ENCODE measurements at places on chromosomes 7 and 10.

DNA sequence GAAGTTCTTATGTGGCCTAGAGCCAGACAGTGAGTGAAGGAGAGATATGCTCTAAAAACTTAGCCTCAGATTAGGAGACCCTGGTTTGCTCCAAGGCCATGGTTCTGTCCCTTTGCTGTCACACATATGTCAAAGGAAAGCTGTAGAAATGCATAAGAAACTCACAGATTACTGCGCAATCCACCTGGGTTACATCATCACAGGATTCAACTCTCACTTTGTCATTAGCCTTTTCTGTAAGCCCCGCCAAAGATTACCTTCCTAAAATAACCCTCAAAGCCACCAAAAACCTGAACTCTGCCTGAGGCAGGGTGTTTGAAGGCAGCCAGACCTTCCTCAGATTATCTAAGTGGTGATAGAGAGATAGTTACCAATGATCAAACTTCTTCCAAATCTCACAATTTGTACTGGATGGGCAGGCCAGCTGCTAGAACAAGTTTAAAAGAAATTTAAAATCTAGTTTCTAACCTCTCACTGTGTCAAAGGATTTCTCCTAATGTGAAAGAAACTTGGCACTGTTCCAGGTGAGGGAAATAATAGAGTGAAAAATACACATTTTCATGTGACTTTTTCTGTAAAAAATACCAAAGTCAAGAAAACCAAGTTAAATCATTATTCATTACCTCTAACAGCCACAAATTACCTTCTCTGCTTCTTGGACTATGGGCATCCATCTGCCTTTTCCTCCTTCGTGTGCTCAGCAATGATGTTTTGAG, 567.2 kb downstream of the SUGCT start:
- DNase-seq: no peak

GRCh38 chr10:103791858-103792257, 63.5 kb downstream of the SH3PXD2A start:
- DNase-seq: no peak

GRCh38 chr10:34814913-34815184, 247 bp downstream of the PARD3 start:
- no peak for DNase-seq

DNA sequence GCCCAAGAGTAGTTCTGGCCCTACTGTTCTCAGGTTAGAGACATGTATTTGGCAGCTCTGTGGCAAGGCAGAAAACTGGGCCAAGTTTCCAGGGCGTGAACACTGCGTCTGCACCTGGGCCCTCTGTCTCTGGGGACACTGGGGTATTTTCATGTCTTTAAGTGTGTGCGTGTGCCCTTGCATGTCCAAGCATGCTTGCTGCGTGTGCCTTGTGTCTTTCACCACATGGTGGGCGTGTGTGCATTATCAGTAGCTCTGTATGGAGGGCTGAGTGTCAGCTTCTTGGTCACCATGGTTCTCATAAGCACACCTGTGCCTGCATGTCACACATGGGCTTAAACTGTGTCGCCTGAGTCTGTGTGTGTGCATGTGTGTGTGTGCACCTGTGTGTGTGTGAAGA, 69.3 kb downstream of the HIPK2 start:
- DNase-seq: no peak

GRCh38 chr7:46432708-46433107, 511.6 kb upstream of the IGFBP3 start:
- no peak for DNase-seq

GRCh38 chr10:70588859-70589570, 13.5 kb downstream of the PRF1 start:
- DNase-seq: no peak

DNA sequence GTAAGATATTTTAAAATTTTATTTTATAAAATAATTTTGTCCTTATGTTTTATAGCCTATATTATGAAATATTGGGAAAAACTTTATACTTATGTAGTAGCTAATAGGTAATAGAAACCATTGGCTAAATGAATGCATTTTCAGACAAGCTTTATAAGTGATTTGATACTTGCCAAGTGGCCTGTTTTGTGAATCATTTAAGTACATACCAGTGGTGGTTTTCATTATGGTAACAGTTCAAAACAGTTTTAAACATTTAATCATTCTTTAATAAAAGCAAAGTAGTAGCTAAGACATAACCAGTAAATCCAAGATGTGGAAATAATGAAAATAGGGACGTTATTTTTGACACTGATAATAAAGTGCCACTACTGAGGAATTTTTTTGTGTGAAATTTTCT, 182.2 kb downstream of the PHF14 start:
- no peak for DNase-seq

GRCh38 chr7:127245607-127246006, 7.1 kb downstream of the GRM8 start:
- DNase-seq: no peak

DNA sequence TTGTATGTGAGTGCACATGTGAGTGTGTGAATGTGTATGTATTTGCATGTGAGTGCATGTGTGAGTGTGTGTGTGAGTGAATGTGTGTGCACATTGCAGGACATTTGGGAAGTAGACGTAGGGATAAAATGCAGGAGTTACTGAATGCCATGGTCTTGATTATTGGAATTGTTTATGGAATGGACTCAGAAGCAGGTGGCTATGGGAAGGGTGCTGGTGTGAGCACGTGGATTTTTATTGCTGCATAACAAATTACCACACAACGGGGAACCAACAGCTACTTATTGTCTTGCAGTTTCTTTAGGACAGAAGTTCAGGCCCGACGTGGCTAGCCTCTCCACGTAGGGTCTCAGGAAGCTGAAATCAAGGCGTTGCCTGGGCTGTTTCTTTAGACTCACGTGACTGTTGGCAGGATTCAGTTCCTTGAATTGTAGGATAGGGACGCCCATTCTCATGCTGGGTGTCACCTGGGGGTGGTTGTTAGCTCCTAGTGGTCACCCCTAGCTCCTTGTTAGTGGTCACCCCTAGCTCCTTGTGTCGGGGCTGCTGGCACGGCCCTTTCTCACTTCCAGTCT, 48.3 kb upstream of the ZNF32 start:
- DNase-seq: no peak

- DNase-seq: no peak
Measured at GRCh38 chr10:108789919-108790318, 1133.4 kb downstream of the XPNPEP1 start.

DNA sequence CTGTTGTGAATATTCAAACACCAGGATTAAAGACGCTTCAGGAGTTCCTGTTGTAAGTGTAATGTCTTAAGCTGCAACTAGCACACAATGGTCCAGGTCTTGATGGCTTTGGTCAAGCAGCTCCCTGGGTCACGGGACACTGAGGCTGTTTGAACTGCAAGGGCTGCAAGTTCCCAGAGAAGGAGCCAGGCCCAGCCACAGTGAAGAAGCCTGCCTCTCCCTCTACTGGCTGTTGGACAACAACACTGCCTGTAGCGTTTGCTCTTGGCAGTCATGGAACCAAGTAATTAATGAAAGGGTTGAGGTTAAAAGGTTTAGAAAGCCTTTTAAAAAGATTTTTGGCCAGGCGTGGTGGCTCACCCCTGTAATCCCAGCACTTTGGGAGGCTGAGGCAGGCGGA, 31.9 kb upstream of the GUSB start:
- DNase-seq: no peak

DNA sequence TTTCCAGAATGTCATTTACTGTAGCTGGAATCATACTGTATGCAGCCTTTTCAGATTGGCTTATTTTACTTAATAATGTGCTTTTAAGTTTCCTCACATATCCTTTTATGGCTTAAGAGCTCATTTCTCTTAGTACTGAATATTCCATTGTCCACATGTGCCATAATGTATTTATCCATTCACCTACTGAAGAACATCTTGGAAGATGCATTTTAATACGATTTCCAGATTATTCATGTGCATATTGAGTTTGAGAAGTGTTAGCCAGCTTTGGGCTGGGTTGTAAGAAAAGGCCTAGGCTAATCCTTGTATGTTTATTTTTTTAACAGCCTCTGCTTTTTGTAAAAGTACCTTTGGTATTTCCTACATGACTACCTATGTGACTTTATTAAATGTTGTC, 109.3 kb upstream of the MDFIC start:
- no peak for DNase-seq

DNA sequence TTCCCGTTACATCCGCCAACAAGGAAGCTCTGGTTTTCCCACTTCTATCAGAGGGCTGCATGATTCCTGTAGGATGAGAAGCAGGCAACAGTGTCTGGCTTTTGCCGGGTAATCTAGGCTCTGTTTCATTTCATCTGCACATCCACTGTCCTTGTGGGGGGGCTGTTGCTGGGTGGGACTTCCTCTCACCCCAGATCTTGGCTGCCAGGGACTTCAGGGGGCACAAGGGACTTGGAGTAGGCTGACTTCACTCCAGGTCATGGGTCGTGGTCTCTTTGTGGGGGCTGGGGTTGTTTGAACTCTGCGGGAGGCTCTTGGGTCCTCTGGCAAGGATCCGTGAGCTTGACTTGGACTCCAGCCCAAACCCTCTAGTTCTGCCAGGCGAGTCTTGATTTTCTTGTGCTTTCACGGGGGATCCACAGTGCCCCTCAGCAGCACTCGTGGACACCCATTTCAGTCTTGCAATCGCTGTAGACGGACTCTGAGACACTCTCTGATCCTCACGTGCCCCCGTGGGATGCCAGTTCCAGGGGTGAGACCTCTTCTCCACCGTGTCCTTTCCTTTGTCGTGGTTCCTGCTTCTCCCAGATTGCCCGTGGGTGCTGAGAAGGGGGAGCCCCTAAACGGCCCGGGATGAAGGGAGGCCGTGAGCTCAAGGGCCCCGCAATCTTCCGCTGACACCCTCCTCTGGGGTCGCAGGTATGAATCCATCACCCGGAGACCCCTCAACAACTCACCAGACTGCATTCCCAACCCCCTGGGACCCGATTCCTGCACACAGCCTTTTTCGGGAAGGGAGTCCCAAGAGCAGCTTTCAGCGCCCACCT, 21.4 kb upstream of the ZNF273 start:
- no peak for DNase-seq

DNA sequence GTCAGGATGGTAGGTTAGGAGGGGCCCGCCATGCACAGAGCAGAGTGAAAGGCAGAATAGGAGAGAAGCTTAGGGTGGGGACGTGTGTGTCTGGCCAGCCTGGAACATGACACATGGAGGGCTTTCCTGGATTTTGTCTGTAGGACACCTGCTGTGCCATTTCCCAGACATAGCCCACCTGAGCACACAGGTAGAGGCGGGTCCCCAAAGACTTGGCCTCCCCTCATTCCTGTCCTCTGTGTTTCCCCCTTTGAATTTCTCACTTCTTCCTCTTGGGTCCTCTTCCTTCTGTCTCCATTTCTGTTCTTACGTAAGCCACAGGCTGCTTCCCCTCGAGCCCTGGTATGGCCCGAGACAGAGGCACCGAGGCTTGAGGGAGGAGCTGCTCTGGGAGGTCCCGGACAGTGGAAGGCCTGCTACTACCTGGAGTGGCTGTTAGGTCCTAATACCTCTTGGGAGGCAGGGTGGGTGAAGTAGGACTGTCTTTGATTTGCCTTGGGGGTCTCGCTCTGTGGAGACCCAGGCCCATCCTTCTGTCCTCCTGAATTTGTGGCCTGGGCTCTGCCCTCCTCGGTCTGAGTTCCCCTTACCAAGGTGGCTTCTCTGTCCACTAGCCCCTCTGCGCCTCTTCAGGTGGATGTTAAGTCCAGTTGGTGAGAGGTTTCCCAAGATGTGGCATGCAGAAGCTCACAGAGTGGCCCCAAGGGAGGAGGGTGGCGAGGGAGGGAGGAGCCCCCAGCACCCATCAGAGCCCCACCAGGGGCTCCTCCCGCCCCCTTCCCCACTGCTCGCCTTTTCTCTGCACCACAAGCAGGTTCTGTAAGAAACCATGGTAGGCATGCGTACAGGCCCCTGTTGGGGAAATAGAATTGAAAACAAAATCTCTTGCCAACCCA, 5.5 kb downstream of the ZNF775 start:
- DNase-seq: no peak

- no peak for DNase-seq
Measured at GRCh38 chr7:121298831-121299239, 30.0 kb upstream of the WNT16 start.

DNA sequence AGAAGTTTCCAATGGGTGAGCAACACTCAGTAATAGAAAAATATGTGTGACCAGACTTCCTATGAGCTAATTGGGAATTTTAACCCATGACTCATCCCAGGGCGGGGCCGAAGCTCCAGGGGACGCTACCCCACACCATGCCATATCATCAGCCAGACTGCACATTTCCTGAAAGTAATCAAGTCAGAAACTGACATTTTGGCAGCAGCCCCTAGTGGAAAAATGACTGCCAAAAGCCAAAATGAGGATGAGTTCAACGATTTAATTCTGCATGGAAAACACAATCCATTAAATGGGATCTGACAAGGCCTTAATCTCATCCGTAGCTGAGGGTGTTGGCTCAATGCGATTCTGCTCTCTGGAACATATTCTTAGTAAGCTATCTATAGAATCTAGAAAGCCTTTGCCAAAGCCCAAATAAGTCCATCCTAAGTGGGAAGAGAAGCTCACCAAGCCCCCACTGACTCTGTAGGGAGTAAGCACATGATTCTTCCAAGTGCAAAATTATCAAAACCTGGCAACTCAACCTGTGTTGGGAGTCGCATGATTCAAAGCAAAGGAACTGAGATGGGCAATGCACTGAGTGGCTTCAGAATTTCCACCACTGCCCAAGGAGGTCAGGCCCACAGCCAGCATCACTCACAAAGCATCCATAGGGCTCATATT, 93.1 kb upstream of the PDE1C start:
- DNase-seq: no peak

GRCh38 chr10:131580076-131580652, 268.6 kb upstream of the TCERG1L start:
- DNase-seq: no peak

DNA sequence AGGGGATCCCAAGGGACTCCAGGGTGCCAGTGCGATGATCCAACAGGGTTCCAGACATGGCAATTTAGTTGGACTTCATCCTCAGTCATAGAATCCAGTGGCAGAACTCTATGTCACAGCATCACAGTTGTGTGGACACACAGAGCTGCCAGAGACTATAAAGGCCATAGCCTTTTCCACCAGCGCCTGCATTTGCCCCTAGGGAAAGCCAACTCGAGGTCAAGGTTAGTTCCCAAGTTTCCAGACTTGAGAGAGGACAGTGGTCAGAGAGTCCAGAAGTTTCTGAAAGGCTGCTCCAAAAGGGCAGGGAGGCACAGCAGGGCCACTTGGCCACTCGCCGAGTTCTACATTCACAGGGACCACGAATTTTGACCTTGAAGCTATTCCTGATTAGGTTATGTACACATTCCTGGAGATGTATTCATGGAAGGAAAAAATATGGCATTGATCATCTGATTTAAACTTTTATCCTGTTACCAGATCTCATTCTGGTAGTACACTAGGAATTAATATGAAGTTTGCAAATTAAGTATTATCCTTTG, 170.1 kb downstream of the KCNMA1 start:
- DNase-seq: no peak

DNA sequence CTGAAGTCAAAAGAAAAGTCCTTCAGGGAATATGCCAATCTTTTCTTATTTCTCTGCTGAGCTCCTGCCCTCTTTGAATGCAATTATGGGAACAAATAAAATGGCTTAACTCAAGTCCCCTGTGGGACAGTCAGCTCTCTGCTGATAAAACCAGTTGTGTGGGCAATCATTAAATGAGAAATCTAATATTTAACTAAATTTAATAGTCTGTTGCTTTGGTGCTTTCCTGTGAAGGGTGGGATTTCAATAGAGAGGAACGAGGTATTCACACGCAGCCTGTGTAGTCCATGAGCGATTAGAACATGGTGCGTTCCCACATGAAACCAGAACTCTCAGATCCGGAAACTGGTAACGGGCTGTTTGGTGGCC, 138.4 kb downstream of the PAXIP1 start:
- no peak for DNase-seq

Measured in activated effector memory CD4-positive, alpha-beta T cell treated with Interleukin-2 at 50 U/mL for 16 hours (primary cell).